ENCODE measurements at places on chromosomes 1 and 21. TPM values are rescaled to one million over a fixed set of nuclear protein-coding genes. Genes with fewer than 3 reads are reported as not detected.

DNA sequence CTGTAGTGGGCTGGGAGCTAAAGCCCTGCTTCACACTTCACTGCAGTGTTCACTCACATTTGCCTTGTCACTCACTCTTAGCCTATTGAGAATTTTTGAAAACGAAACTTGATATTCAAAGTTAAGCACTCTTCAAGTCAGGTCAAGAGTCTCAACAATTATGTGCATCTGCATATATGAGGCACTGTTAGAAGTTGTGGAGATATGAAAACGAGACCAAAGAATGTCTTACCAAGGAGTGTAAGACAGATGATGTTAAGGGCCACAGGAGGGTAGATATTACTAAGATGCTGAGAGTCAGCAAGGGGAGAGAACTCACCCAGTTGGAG is 64.7 kb upstream of the GJA8 start:
- no peak overlapping the region for H3K27ac ChIP-seq
- no peaks in the 10 kb centered on the region for H3K36me3 ChIP-seq
- H3K4me1 ChIP-seq: peaks cover 19% of the 10 kb centered on the region
- DNase-seq: no peak
- no peak overlapping the region for H3K4me3 ChIP-seq

GRCh38 chr1:246178717-246179311 is 328.3 kb downstream of the SMYD3 start:
- H3K4me3 ChIP-seq: no peak overlapping the region
- H3K27me3 ChIP-seq: no peaks in the 10 kb centered on the region
- DNase-seq: no peak
- peaks cover 53% of the 10 kb centered on the region for H3K4me1 ChIP-seq
- H3K27ac ChIP-seq: no peak overlapping the region
- peaks cover 1% of the 10 kb centered on the region for H3K36me3 ChIP-seq

The F13B gene
- not detected for total RNA-seq

GRCh38 chr1:234611847-234612351 is 1.9 kb upstream of the IRF2BP2 start:
- H3K27me3 ChIP-seq: no peaks in the 10 kb centered on the region
- H3K36me3 ChIP-seq: peaks cover 14% of the 10 kb centered on the region
- peak overlapping the region; percentile 100 for H3K27ac ChIP-seq
- peak overlapping the region; percentile 51 for H3K4me3 ChIP-seq
- H3K4me1 ChIP-seq: peaks cover 67% of the 10 kb centered on the region

DNA sequence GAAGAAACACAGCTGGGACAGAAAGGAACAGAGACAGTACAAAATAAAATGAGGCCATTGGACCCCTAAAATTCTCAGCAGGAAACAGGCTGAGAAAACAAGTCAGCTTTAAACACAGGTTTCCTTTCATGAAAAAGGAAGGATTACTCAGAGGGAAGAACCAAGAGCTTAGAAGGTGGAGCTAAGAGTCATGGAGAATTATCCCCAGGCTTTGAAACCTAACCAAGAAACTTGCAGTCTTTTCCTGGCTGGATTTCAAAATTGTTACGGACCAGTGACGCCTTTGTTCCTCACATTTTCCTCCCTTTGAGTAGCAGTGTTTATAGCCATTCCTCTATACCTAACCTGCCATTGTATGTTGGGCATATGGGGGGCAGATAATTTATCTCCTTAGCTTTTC is 8.8 kb downstream of the HMGB4 start:
- no peak overlapping the region for H3K27ac ChIP-seq
- peaks cover 51% of the 10 kb centered on the region for H3K27me3 ChIP-seq
- no peak for DNase-seq

GRCh38 chr1:41799723-41800122 is 119.0 kb downstream of the HIVEP3 start:
- no peak overlapping the region for H3K27ac ChIP-seq
- peaks cover 2% of the 10 kb centered on the region for H3K27me3 ChIP-seq
- H3K4me1 ChIP-seq: no peaks in the 10 kb centered on the region
- no peak for DNase-seq

DNA sequence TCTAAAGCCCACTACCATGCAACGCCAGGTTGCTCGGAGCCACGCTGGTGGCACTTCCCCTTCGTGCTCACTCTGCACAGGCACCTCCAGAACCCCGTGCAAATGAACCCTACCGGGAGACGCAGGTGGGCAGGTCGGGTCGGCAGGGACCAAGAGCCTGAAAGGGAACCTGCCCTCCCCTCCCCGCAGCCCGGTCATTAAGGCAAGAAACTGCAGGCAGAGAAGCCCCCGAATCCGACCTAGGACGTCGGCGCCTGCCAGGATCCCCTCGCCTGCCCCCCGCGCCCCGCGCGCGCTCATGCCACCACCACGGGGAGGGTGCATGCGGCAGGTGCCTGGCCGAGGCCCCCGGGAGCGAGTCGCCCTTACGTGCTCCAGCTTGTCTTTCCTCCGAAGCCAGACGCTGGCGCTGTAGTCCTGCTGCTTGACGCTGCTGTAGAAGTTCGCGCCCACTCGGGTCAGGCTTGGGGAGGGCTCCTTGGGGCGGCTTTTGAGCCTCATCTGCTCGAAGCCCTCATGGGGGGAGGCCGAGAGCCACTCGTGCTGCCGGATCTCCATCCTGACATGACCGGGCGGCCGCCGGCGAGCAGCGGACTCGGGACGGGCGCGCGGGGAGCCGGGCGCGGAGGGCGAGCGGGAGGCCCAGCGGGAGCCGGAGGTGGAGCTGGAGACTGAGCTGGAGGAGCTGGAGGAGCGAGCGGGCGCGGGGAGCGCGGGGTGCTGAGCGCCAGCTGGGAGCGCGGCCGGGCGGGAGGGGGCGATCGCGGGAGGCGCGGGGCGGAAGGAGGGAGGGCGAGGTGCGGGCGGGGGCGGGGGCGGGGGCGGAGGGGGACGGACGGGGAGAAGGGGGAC is 552 bp downstream of the PLD5 start:
- H3K27ac ChIP-seq: no peak overlapping the region
- H3K27me3 ChIP-seq: peaks cover 69% of the 10 kb centered on the region
- DNase-seq: peak; percentile 78
- peaks cover 16% of the 10 kb centered on the region for H3K4me1 ChIP-seq
- no peaks in the 10 kb centered on the region for H3K36me3 ChIP-seq

- no peak overlapping the region for H3K27ac ChIP-seq
- no peaks in the 10 kb centered on the region for H3K27me3 ChIP-seq
- H3K36me3 ChIP-seq: peaks cover 18% of the 10 kb centered on the region
- H3K4me1 ChIP-seq: peaks cover 8% of the 10 kb centered on the region
- no peak for DNase-seq
These were observed 27.1 kb downstream of the KCNK1 start for GRCh38 chr1:233641029-233641428.

The SPOCD1 gene
- 0.75 TPM for total RNA-seq

- H3K27me3 ChIP-seq: peaks cover 97% of the 10 kb centered on the region
- H3K27ac ChIP-seq: no peak overlapping the region
- no peak for DNase-seq
- H3K4me1 ChIP-seq: peaks cover 17% of the 10 kb centered on the region
These were observed 1.8 kb upstream of the CSMD2 start for GRCh38 chr1:34166625-34167361.

- H3K27me3 ChIP-seq: peaks cover 27% of the 10 kb centered on the region
- H3K4me1 ChIP-seq: peaks cover 6% of the 10 kb centered on the region
- no peak for DNase-seq
- no peak overlapping the region for H3K4me3 ChIP-seq
- H3K27ac ChIP-seq: no peak overlapping the region
- H3K36me3 ChIP-seq: no peaks in the 10 kb centered on the region
These were observed 72.2 kb upstream of the C1orf87 start for GRCh38 chr1:60145771-60146170.

- peak overlapping the region; percentile 84 for H3K4me3 ChIP-seq
- H3K36me3 ChIP-seq: peaks cover 2% of the 10 kb centered on the region
- peak overlapping the region; percentile 96 for H3K27ac ChIP-seq
- H3K27me3 ChIP-seq: no peaks in the 10 kb centered on the region
- DNase-seq: peak; percentile 69
- H3K4me1 ChIP-seq: peaks cover 87% of the 10 kb centered on the region
These were observed 1.5 kb upstream of the CRABP2 start for GRCh38 chr1:156706657-156707416.

The SLAMF9 gene
- not detected for total RNA-seq

GRCh38 chr1:221602830-221603229 is 139.1 kb downstream of the DUSP10 start:
- peaks cover 4% of the 10 kb centered on the region for H3K4me1 ChIP-seq
- H3K4me3 ChIP-seq: no peak overlapping the region
- no peak for DNase-seq

GRCh38 chr1:208374391-208374941 is 130.3 kb upstream of the PLXNA2 start:
- no peaks in the 10 kb centered on the region for H3K36me3 ChIP-seq
- peaks cover 1% of the 10 kb centered on the region for H3K27me3 ChIP-seq
- no peak overlapping the region for H3K4me3 ChIP-seq
- DNase-seq: no peak

The ETV3L gene
- not detected for total RNA-seq

The RIPK4 gene
- total RNA-seq: 14.7 TPM

DNA sequence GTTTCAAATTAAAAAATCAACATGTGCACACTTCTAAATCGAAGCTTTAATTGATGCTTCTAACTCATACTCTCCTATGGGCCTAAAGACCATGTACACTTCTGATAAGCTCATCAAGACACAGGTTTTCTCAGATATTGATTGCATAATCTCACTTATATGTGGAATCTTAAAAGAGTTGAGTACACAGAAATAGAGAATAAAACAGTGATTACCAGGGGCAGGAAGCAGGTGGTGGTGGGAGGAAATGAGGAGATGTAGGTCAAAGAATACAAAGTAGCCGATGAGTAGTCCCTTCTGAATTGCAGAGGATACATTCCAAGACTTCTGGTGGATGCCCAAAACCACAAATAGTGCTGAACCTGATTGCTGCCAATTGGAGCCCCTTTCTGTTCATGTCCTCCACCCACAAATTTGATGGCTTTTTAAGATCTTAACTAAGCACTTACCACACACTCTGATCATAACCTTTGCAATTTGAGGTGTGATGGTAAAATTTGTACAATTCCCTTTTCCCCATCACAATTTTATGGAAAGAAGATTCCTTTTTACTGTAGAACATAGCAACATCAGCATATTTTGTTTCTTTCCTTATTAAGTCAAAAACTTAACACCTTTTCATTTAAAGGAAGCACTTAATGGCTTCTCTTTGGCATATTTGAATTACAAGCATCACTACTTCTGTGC is 3.3 kb upstream of the CD1B start:
- no peak overlapping the region for H3K27ac ChIP-seq
- no peak for DNase-seq
- no peaks in the 10 kb centered on the region for H3K27me3 ChIP-seq
- H3K4me3 ChIP-seq: no peak overlapping the region

The IRF6 gene
- total RNA-seq: 43.1 TPM

DNA sequence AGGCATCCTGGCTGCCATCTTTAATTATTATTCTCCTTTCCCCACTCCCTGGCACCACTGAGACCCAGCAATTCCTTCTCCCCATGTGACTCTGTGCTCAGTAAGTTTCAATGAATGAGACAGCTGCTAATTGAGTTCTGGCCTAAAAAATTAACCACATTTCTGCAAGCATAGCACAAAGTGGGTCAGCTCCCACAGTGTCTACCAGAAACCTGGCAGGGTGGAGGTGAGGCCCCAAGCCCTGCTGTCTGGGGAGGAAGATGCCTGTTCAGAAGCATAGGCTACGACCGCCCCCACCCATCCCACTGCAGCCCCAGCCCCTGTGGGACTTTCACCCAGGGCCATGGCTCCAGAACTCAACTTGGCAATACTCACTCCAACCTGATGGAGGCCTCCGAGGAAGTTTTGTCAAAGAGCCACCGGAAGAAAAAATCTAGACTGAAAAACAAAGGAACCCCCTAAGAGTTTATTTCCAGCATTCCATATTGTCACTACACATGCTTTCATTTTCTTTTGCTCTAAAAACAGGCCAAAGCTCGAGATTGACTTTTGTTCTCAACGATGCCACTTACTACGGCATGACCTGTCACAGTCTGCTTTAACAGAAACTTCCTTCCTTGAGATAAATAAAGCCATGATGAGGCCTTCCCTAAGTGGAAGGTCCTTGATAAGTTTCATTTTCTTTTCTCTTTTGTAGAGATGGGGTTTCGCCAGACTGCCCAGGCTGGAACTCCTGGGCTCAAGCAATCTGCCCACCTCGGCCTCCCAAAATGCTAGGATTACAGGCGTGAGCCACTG is 26.5 kb downstream of the TMEM63A start:
- no peaks in the 10 kb centered on the region for H3K4me1 ChIP-seq
- H3K27ac ChIP-seq: no peak overlapping the region
- no peaks in the 10 kb centered on the region for H3K27me3 ChIP-seq
- no peak overlapping the region for H3K4me3 ChIP-seq
- peaks cover 18% of the 10 kb centered on the region for H3K36me3 ChIP-seq
- DNase-seq: no peak

- peaks cover 16% of the 10 kb centered on the region for H3K36me3 ChIP-seq
- no peaks in the 10 kb centered on the region for H3K4me1 ChIP-seq
- no peak for DNase-seq
- H3K27me3 ChIP-seq: no peaks in the 10 kb centered on the region
- H3K4me3 ChIP-seq: no peak overlapping the region
These were observed 56.1 kb downstream of the MIER1 start for GRCh38 chr1:66980745-66981367.

- H3K27ac ChIP-seq: peak overlapping the region; percentile 76
- peaks cover 4% of the 10 kb centered on the region for H3K36me3 ChIP-seq
- H3K27me3 ChIP-seq: no peaks in the 10 kb centered on the region
- DNase-seq: no peak
- peaks cover 15% of the 10 kb centered on the region for H3K4me1 ChIP-seq
- H3K4me3 ChIP-seq: no peak overlapping the region
These were observed 35.1 kb downstream of the MPZL1 start for GRCh38 chr1:167756730-167757405.

GRCh38 chr21:31922881-31923280 is 50.1 kb downstream of the HUNK start:
- no peak overlapping the region for H3K4me3 ChIP-seq
- peak overlapping the region; percentile 34 for H3K27ac ChIP-seq
- peaks cover 22% of the 10 kb centered on the region for H3K4me1 ChIP-seq
- no peaks in the 10 kb centered on the region for H3K27me3 ChIP-seq
- H3K36me3 ChIP-seq: peaks cover 24% of the 10 kb centered on the region
- DNase-seq: no peak

DNA sequence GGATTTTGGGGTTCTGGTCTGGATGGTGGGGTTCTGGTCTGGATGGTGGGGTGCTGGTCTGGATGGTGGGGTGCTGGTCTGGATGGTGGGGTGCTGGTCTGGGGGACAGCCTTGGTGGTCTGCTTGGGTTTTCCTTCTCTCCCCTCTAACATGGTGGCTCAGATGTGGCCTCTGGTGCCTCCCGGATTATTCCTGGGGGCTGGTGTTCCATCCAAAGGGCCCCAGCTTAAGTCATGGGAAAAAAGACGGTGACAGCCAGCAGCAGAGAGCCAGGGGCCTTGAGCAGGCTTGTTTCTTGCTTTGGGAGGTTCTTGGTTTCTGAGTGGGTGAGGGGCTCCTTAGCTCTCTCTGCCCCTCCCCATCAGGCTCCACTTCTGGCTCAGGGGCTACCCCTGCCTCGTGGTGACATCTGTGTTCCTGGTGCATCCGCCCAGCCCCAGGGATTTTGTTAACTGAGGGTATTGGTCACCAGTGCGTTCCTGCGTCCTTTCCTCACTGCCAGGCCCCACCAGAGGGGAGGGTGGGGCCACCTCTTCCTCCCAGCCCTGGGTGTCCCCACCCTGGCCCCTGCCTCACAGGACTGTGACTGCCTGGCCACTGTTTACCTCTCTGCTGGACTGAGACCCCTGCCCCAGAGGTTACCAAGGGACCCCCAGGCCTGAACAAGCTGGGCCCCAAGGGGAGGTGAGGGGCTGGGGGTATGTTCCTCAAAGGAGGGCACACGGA is 43.2 kb upstream of the ACTRT2 start:
- no peaks in the 10 kb centered on the region for H3K4me1 ChIP-seq
- H3K27ac ChIP-seq: no peak overlapping the region
- no peaks in the 10 kb centered on the region for H3K36me3 ChIP-seq
- H3K4me3 ChIP-seq: no peak overlapping the region
- H3K27me3 ChIP-seq: no peaks in the 10 kb centered on the region

GRCh38 chr21:38505654-38506523 is 7.6 kb upstream of the ERG start:
- no peak for DNase-seq
- no peaks in the 10 kb centered on the region for H3K36me3 ChIP-seq
- no peak overlapping the region for H3K4me3 ChIP-seq
- H3K27ac ChIP-seq: no peak overlapping the region
